Thoracic aorta (tissue), 2 donors: ENCODE measurements at places on chromosomes 7 and 10.

DNA sequence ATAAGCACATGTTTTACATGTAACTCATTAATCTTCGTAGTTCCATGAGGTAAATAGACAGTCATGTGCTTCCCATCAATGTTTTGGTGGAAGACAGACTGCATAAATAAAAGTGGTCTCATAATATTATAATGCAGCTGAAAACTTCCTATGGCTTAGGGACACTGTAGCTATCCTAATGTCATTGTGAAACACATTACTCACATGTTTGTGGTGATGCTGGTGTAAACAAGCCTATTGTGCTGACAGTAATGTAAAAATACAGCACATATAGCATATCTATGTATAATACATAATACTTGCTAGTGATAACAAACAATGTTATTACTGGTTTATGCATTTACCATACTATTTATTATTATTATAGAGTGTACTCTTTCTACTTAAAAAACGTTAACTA lies 37.2 kb upstream of the PLXDC2 start:
- no peak for DNase-seq

- no peak for DNase-seq
Observed at GRCh38 chr7:45494885-45495284, 79.3 kb upstream of the ADCY1 start.

- DNase-seq = no peak
Observed at GRCh38 chr7:106369352-106369751, 84.6 kb upstream of the NAMPT start.

GRCh38 chr10:8840356-8840755 lies 785.9 kb downstream of the GATA3 start:
- DNase-seq = no peak

GRCh38 chr7:116671681-116672595 lies at the start of gene MET:
Gene MET, plus strand, starts transcription at chr7:116672196. Its CDS starts 26,889 bp downstream, at chr7:116699085.
- DNase-seq = peak; percentile 9

DNA sequence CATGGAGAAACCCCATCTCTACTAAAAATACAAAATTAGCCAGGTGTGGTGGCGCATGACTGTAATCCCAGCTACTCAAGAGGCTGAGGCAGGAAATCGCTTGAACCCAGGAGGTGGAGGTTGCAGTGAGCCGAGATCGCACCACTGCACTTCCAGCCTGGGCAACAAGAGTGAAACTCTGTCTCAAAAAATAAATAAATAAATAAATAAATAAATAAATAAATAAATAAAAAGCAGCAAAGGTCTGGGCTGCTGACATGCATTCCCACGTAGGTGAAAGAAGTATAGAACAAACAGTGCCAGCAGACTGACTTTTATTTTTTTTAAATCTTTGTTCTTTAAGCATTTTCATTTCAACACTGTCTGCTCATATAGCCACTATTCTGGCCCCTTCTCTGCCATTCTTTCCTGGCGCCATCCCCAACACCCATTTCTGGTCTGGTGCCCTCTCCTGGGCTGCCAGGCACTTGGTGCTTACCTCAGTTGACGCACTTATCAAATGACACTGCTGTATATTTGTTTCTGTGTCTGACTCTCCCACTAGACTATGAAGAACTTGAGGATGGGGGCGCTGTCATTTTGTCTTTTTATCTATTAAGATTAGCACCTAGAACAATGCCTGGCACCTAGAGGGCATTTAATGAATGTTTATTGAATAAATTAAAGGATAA lies 15.6 kb downstream of the FAM107B start:
- DNase-seq = no peak

DNA sequence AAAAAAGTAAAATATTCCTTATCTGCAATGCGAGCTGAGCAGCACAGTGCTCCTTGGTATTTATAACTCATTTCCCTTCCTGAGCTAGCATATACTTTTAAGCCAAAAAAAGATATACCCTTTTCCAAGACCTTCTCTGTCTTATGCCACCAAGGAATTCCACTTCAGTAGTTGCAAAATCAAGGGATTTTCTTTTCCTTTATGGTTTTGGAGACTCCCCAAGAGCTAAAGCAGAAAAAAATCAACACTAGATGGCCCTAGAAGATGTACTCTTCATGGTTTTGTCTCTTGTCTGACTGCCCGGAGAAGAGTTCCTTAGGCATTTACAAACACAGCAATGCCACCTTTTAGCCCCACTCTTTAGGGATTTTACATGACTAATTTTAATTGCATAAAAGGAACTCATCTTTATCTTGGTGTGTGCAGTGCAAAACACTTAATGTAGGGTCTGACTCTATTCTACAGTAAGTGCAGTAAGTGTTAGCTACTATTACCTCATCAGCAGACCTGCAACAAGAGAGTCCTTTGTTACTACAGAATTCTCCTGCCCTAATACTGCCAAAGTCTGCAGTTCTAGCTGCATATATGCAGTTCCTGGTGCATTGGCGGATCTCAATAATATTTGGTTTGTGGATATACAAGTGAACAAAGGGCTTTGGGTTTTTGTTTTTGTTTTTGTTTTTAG lies 443.3 kb downstream of the GFRA1 start:
- no peak for DNase-seq

- DNase-seq = no peak
Observed at GRCh38 chr7:151940048-151940811, 16.0 kb upstream of the GALNTL5 start.

DNA sequence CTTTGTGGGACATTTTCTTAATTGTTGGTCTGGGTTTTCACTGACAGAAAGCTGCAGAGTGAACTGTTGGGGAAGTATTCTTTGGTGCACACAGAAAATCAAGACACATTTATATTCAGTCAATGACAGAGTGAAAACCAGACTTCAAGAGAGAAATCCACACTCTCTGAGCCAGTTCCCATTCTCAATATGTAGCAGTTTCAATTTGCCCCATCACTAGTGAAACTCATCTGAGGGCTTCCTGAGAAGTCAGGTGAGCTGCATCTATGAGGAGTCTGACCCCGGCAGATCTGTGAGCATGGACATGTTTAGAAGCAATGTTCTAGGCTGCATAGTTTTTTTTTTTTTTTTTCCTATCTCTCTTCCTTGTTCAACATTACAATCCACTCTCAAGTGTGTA lies 163.7 kb upstream of the AHR start:
- no peak for DNase-seq

GRCh38 chr10:101643546-101643945 lies 51.4 kb downstream of the FBXW4 start:
- DNase-seq = no peak

- no peak for DNase-seq
Observed at GRCh38 chr10:43263551-43264343, 3.1 kb downstream of the RASGEF1A start.

GRCh38 chr10:123357421-123357930 lies 203.3 kb downstream of the BUB3 start:
- no peak for DNase-seq

- DNase-seq = no peak
Observed at GRCh38 chr7:8499128-8499527, 65.7 kb downstream of the NXPH1 start.

DNA sequence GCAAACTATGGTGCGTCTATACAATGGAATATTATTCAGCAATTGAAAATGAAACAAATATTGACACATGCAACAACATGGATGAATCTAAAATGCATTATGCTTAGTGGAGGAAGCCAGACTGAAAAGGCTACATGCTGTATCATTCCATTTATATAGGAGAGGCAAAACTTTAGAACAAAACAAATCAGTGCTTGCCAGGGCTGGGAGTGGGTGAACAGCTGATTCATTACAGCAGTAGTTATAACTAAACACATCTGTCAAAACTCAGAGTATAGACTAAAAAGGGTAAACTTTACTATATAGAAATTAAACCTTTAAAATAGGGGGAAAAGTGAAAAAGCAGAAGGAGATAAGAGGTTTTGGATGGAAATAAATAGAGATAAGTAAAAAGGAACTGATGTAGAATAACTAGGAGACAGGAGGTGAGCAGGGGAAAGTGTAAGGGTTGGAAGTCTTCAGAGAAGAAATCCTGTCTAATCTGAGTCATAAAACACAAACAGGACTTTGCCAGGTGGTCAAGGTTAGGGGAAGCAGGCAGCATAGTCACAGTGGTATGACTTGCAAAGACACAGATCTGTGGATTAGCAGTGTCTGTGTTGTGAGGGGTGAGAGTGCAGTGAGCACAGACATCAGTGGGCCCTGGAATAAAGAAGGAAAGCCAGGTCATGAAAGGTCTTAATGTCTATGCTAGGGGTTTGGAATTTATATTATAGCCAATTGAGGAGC lies 349.8 kb downstream of the PHTF2 start:
- DNase-seq = no peak

DNA sequence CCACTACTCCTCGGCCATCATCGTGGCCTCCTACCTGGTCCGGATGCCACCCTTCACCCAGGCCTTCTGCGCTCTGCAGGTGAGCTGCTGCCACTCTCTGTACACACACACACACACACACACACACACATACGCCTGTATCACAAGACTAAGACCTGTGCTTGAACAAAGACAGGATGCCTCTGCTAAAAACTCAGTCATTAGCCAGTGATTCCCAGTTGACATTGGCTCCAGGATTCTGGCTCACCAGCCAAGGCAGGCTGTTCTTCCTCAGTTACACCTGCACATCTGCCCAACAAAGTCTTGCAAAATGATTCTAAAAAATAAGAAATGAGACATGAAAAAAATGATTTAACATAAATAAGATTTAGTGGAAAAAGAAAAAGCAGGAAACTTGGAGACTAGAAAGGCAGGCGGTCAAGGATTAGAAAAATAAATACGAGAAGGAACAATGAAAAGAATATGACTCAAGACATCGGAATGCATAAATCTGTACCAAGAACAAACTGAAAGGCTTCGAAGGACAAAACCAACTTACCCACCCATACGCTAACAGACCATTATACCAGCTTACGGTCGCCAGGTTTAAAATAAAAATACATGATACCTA lies 7.4 kb upstream of the LRRC18 start:
- no peak for DNase-seq

DNA sequence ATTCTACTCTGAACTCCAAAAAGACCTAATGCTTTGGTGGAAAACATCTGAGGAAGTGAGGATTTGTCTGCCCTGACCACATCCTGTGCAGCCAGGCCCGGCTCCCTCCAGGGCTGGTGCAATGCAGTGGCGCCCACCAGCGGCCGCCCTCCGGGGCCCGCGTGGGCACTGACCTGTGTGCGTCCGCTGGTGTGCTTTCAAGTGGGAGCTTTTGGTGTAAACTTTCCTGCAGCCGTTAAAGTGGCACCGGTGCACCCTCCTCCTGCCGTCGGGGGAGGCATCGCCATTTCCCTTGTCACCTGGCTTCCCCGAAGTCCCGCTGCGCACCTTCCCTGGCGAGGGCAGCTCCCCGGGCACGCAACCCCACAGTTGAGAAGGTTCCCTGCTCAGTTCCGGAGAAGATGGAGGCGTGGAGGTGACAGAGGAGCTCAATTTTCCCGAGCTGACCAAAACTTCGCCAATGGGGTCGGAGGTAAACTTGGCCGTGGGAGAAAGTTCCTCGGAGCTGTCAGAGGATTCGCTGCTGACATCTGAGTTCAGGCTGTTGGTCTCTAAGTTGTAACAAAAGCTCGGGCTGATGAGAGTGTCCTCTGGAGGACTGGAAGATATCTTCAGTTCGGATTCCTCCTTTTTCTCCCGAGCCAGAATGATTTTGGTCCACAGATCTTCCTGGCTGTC lies 3.4 kb downstream of the KLF6 start:
- DNase-seq = no peak

DNA sequence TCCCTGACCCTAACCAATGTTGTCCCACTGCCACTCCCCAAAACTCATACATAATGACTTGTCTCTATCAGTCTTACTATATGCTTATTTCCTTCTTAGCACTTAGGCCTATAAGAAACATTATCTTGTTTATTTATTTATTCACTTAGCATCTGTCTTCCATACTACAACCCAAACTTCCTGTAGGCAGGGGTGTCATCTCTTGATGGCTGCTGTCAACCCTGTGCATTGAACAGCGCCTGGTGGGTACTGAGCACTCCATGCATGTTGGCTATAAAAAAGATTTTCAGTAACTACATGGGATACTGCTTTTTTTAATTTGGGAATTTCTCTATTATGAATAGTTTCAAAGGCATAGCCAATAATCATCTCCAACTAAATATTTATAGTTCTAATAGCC lies 46.7 kb downstream of the JAZF1 start:
- DNase-seq = no peak

DNA sequence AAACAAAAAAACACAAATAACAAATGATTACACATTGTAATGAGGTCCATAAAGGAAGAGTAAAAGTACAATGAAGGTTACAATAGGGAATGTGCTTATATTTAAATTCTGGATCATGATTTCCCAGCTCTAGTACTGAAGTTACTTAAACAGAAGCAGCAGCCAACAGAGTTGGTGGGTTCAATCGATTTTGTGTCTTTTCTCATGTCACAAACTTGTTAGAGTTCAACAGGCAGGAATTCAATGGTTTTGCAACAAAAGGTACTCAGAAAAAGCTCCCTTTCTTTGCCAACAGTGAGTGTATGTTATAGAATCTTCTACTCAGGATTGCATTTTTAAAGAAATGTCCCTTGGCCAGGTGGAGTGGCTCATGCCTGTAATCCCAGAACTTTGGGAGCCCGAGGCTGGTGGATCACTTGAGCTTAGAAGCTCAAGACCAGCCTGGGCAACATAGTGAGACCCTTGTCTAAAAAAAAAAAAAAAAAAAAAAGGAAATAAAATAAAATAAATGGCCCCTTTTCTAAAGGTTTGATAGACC lies 29.6 kb upstream of the IL6 start:
- DNase-seq = no peak

GRCh38 chr7:16063221-16063620 lies 358.1 kb downstream of the CRPPA start:
- no peak for DNase-seq

DNA sequence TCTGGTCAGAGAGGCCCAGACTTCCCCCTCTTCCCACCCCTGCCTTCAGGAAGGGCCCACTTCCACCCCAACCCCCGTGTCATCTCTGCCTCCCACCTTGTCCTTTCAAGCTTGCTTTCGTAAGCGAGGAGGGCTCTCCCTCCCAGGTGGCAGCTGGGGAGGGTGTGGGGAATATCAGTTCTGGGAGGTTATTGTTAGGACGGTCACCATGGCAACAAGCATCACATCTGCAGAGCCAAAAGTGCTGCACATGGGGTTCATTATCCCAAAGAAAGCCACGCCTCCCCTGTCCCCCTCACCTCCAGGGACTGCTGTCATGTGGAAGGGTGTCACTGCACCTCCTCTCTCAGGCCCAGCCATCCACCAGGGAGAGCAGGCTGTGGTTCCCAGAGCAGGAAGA lies 2.6 kb upstream of the CAMK2B start:
- no peak for DNase-seq

- no peak for DNase-seq
Observed at GRCh38 chr7:85285527-85285926, 98.7 kb upstream of the SEMA3D start.

GRCh38 chr10:125823663-125824251 lies 411 bp downstream of the BCCIP start:
- no peak for DNase-seq

DNA sequence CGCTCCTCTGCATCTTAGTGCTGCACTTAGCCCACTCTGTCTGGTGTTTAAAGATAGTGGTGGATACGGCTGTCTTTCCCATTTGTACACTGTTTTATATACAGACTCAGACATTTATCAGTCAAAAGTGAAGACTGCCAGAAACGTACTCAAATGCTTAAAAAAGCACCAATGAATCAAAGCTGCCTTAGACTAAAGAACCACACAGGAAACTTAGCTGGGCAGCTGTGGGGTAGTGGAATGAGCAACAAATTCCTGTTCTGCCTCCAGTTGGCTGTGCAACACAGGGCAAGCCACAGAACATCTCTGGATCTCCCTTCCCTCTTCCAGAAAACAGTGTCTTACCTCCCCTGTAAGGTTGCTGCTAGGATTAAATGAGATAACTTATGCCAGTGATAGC lies 76.0 kb downstream of the ATXN7L1 start:
- DNase-seq = no peak

- no peak for DNase-seq
Observed at GRCh38 chr7:46015107-46015868, 94.2 kb upstream of the IGFBP3 start.
